ENCODE measurements at places on chromosomes 6 and 20.

DNA sequence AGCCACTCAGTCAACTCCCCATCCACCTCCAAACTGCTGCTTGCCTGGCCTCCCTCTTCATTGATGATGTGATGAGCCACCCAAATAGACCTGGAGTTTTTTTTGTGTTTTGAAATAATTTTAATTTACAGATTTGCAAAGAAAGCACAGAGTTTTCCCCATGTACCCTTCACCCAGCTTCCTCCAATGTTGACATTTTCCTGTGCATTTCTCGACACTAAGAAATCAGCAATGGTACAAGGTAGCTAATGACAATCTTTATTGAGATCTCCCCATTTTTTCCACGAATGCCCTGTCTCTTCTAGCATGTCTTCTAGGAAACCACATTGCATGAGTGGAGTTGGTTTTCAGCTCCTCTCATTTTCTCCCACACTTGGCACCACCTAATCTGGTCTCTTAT, 30.1 kb downstream of the PPP1R14C start:
- no peak for DNase-seq

DNA sequence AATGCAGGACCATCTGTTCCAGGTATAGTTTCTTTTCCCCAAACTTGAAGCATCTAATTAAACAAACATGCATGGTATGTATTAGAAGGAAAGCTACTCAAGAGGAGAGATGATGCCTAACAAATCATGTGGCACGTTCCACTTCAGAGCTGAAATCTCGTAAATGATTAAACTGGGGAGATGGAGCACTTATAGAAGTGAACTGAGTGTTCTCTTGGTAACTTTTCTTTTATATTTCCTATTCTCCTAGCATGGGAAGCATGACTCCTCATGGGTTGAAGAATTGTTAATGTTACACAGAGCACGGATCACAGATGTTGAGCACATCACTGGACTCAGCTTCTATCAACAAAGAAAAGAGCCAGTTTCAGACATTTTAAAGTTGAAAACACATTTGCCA, 61.1 kb downstream of the CCN2 start:
- DNase-seq, result no peak

GRCh38 chr20:5654557-5654956, 95.6 kb upstream of the SHLD1 start:
- DNase-seq, result peak; percentile 96

DNA sequence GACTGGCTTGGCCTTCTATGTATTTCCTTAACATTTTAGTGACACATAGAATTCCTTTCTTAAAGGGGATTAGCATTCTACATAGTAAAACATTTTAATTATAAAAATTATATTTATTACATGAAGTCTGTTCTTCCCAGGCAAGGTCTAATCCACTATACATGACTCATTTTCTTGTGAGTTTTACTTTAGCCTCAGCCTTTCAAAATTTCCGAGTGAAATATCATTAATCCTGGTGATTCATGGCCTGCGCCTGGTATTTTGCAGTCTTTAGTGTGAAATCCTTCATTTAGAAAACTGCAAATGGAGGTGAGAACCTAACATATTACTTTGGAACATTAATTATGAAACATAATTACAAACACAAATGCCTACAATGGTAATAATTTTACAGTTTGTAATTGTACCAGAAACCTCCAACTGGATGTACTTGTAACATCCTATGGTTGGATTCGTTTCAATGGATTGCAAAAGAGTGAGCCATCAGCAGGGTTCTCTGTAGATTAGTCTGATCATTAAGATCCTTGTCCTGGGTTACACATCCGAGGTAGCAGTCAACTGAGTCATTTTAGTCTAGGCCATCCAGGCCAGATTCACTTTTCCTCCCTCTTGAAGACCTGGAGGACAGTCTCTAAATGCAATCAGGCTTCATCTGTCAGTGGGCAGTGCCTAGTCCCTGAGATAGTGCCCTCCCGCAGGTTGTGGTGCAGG, 272.0 kb downstream of the PACRG start:
- DNase-seq, result peak; percentile 91

- peak; percentile 41 for DNase-seq
Measured at GRCh38 chr6:71509191-71510005, 220.8 kb downstream of the OGFRL1 start.

DNA sequence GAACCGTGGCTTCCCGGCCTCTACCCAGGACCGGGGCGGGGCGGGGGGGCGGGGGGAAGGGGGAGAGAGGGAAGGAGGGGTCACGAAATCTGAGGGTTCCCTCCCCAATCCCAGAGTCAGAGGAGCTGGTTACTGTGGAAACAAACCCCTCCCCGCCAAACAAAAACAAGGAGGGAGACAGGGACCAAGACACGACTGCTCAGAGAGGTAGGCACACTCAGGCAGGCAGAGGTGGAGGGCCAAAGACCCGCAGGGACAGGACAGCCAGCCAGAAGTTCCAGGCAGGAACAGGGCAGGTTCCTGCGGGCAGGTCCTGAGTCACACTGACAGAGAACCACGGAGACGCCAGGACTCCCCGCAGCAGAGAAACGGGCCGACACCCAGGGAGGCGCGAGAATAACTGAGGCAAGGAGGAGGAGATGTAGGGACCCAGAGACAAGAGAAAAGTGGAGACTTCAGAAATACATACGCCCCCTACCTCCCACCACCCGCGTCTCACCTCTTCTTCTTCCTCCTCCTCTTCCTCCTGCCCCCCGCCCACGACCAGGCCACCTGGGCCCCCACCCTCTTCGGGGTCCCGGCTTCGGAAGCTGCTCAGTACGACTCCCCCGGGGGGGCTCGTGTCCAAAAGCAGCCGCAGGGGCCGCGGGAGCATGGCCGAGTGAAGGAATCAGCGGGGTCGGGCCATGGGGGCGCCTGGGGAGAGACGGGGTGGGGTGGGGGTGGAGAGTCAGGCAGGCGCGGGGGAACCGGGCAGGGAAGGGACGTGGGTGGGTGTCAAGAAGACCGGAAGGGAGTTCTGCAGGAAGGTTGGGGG, 578 bp downstream of the RGL2 start:
- peak; percentile 75 for DNase-seq

DNA sequence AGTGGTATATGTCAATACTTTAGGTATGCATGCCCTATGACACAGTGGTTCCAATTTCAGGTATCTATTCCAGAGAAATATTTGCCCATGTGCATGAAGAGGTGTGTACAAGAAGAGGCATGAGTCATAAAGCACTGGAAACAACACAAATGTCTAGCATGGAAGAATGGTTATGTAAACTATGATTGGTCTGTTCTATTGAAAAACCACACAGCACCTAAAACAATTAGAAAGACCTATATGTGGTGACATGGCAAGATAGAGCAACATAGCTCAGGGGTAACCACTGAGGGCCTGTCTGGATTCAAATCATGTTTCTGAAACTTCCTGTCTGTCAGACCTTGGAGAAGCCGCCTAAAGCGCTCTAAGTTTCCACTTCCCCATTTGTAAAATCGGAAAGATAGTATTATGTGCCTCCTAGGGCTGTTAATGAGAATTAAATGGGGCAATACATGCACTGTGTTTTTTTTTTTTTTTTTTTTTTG, 76.0 kb upstream of the SHLD1 start:
- DNase-seq, result peak; percentile 11

DNA sequence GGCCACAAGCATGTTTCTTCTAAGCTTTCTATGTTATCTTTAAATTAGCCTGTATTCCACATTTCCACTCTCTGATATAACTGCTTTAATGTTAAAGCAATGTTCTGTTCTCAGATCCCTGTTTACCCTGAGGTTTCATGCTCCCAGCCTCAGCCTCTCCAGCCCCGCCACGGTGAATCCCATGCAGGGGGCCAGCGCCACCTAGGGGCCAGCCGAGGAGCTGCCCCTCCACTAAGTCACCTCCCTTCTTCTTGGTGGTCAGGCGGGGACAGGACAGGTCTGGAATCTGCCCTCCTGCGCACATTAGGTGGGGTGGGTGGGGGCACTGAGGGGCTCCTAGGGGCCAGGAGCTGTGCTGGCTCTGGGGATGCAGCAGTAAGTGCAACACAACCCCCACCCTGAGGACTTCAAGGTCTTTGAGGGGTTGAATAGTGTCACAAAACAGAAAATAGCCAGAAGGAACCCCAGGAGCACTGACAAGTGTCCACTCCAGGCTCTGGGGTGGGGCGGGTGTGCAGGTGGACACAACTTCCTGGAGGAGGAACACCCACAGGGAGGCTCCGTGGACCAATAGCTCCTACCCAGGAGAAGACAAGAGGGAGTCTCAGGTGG, 61.6 kb downstream of the RAB44 start:
- peak; percentile 59 for DNase-seq

DNA sequence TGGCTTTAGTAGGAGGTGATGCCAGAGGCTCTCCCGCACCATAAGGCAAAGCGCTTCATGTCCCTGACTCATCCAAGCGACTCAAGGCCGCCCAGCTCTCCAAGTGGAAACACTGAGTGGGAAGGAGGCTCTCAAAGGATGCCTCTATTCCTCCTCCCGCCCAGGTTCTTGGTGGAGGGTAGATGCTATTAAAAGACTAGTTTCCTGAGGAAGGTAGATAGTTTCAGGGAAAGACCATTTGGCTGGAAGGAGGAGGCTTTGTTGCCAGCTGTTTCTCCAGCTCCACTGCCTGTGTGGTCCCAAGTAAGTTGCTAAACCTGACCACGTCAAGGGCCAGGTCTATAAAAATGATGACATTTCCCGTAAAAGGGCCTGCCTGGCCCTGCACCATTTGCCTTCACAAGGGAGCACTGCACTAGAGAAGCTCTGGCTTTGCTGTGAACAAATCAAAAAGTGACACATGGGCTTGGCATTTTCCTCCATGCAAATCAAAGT, 48.2 kb downstream of the GMDS start:
- DNase-seq, result peak; percentile 9

- DNase-seq, result no peak
Measured at GRCh38 chr6:129568015-129568414, 142.0 kb downstream of the ARHGAP18 start.

GRCh38 chr6:50842446-50842845, 23.8 kb downstream of the TFAP2B start:
- DNase-seq, result no peak

- DNase-seq, result no peak
Measured at GRCh38 chr6:167356874-167357273, 32.0 kb downstream of the TTLL2 start.

DNA sequence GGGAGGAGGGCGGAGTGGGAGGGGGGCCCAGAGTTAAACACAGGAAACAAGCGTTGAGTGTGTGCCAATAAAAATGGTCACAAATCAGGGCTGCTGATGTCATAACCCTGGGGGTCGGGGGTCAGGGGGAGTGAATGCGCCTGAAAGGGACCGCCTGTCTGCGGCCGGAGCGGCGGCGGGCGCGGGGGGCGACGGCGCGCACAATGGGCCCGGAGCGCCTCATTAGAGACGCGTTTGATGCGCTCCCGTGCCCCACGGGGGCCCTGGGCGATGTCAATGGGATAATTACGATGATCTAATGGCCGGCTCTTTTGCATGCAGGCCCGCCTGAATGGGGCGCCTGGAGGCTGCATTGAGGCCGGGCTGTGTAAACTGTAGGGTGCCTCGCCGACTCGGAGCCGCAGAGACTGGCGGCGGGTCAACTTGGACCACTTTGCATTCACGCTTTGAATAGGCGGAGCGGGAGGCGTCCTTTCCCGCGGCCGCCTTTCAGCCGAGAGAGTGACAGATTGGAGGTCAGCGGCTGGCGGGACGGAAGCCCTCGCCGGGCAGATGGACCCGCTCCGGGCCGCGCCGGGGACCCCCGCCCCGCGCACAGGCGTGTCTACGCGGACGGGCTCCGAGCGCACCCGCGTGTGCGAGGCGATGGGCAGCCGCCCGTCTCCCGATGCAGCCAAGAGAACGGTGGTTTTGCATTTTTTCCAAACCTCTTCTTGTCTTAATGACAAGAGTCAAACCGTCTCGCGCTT, 296.1 kb downstream of the TFAP2C start:
- no peak for DNase-seq

GRCh38 chr6:149962461-149963211, 1.1 kb upstream of the ULBP1 start:
- DNase-seq, result no peak

GRCh38 chr6:150380256-150380655, 11.4 kb downstream of the IYD start:
- no peak for DNase-seq

GRCh38 chr6:54827010-54827409, 19.6 kb upstream of the FAM83B start:
- DNase-seq, result no peak

GRCh38 chr20:8811801-8812594, 256.9 kb upstream of the PLCB4 start:
- DNase-seq, result no peak

DNA sequence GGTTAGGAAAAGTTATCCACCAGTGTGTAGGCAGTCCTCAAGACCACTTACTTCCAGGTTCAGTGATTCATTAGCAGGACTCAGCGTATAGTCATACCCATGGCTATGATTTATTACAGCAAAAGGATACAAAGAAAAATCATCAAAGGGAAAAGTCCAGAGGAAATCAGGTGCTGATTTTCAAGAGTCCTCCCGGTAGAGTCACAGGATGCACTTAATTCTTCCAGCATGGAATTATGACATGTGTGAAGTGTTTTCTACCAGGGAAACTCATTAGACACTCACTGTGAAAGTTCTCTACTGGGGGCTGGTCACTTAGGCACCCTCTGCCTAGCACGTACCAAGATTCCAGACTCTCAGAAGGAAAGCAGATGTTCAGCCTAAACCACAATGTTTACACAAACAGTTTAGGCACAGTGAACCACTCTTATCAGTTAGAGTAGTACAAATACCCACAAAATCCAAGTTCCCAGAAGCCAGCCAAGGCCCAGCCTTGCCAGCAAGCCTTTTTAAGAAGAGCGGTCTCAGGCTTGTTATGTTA, 10.2 kb downstream of the WFDC3 start:
- DNase-seq, result peak; percentile 98

- DNase-seq, result no peak
Measured at GRCh38 chr6:35698858-35699257, 10.1 kb upstream of the FKBP5 start.

DNA sequence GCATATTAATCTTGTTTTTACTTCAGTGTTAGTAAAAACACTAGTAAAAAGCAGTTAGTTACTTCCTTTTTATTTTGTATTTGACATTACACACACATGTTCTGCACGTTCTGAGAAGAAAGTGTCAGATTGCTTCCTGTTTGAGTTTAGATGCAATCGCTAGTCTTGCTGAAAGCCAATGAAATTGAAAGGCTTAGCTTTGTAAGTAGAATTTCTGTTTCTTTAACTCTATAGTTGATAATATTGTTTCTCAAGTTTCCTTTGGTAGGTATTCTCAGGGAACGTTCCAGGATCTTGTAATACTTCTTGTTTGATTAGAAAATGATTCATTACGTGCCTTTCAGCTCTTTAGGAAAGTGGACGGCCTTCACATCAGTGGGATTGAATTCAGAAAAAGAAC, 55.0 kb downstream of the CDKAL1 start:
- DNase-seq, result no peak
